ENCODE measurements at places on chromosomes 11 and 22.

DNA sequence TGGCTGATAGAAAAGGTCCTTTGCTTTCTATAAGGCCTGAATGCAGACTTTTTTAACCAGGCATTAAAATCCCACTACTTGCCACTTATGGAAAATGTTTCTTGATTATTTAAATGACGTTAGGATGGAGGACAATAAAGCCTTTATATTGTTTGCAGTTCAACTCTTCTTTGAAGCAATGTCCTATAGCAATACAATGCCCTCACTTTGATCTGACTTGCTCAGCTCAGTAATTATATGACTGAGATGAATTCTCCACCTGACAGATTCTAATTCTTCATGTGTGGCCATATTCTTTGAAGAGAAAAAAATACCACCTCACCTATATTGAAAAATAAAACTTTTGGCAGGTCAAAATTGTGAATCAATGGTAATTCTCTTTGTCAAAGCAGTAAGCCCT is 182.0 kb upstream of the MTMR2 start:
- DNase-seq: no peak

- no peak for DNase-seq
These were observed 16.3 kb upstream of the SORL1 start for GRCh38 chr11:121435551-121436511.

GRCh38 chr11:70872955-70873735 is 379.2 kb downstream of the SHANK2 start:
- DNase-seq: no peak

DNA sequence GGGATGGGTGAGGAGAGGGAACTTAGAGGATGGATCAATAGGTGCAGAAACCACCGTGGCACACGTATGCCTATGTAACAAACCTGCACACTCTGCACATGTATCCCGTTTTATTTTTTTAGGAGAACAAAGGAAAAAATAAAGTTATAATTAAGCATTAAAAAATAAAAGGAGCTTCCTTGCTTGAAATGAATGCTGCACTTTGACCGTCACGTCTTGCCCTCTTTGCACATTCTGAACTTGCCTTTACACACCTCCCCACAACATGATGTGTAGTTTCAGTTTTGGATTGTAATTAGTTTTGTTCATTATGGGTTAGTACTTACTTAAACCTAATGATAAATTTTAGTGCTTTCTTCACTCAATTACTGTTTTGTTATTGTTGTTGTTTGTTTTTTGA is 3.1 kb upstream of the CSRP3 start:
- DNase-seq: no peak

All from CD4-positive, alpha-beta T cell treated with Interferon alpha-2 for 1 hour (primary cell).